ENCODE measurements at places on chromosomes 2 and 18.

DNA sequence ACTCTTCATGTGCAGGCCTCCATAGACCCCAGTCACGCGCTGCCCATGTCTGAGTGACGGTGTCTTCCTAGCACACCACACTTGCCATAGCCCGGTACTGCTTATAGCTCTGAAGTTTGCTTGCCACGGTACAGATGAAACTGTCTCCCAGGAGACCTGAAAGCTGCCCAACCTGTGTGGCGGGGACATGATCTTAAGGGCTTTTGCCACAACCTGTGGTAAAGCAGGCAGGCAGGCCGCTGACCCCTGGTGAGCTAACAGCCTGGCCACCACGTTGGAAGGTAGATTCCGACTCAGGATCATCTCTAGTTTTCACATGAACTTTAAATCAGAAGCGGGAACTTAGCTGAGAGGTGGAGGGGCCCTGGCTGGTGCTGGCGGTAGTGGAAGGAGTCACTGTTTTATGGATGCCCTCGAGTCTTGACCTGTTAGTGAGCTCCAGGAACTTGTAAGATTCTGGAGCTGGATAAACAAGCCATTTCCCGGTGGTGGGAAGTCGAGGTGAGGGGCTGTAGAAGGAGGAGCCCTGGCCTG is 153.3 kb downstream of the ZNF236 start:
- DNase-seq, result no peak

GRCh38 chr2:200461846-200462710 is 47.8 kb downstream of the KCTD18 start:
- no peak for DNase-seq

DNA sequence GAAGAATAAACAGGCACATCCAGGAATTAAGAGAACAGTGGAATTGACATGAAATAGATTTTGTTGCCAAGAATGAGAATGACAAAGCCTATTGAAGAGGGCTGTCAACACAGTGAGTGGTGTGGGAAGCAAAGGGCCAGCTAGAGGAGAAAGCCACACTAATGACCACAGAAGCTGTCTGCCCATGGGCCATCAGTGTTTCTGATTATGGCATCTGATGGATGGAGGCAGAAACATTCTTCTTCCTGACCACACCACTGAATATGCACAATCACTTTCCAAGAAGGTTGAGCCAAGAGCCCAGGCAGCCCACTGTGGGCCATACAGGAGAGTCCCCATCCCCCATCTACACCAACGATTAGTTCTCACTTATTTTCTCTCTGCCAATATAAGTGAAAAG is 146.0 kb upstream of the SH3BP4 start:
- DNase-seq, result peak; percentile 51

GRCh38 chr18:60538891-60539290 is 166.3 kb upstream of the MC4R start:
- no peak for DNase-seq

- no peak for DNase-seq
Measured at GRCh38 chr18:62758591-62758990, 43.2 kb downstream of the PHLPP1 start.

DNA sequence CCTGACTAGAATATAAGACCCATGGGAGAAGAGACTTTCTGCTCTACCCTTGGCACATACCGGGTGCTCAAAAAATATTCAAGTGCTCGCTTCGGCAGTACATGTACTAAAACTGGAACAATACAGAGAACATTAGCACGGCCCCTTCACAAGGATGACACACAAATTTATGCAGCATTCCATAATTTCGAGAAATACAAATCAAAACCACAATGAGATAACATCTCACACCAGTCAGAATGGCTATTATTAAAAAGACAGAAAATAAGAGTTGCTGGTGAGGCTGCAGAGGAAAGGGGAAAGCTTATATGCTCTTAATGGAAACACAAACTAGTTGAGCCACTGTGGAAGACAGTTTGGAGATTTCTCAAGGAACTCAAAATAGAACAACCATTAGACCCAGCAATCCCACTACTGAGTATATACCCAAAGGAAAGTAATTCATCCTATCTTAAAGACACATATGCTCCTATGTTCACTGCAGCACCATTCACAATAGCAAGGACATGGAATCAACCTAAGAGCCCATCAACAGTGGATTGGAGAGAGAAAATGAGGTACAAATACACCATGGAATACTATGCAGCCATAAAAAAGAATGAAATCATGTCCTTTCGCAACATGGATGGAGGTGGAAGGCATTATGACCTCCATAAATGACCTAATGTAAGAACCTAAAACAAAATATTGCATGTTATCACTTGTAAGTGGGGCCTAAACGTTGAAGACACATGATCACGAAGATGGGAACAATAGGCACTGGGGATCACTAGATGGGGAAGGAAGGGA is 71.6 kb upstream of the CYP1B1 start:
- no peak for DNase-seq

Measured in AG10803 (cell line).